ENCODE measurements at places on chromosomes 2 and 18.

- DNase-seq: no peak
These were observed 20.4 kb downstream of the GPC1 start for GRCh38 chr2:240455647-240456446.

- DNase-seq: no peak
These were observed 15.9 kb upstream of the RNF152 start for GRCh38 chr18:61908661-61909060.

DNA sequence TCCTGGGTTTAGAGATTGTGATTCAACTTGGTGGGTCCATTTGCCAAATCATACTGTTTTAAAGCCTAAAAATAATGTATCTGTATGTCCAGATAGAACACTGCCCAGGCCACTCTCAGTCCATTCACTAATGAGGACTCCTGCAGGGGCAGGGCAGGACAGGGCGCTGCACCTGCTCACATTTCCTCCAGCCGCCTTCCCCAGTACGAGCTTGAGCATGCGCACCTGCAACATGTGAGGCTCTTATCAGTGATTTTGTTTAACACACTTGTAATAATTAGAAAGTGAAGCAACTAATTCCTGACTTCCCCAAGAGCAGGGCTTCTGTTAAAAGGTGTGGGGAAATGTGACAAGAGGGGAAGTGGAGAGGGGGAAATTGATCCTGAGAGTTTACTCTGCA lies 89.7 kb downstream of the AFF3 start:
- no peak for DNase-seq

DNA sequence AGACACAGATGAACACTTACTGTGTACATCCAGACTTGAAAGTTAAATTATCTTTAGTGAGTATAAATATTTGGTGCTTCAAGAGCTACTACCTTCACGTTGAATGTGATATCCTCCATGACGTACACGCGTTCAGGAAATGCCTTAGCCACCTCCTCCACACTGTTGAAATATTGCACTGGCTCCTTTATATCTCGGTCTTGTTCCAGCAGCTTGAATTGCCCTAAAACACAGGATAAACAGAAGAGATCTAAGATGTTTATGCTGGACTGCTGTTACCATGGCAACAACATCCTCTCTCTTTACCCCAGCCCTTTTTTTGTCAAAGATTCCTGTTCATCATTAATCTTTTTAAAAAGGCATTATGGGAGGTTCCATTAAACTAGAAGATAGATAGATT lies 120.3 kb downstream of the MEP1B start:
- no peak for DNase-seq

- DNase-seq: no peak
These were observed 20.3 kb downstream of the ITPRID2 start for GRCh38 chr2:181911830-181912229.

GRCh38 chr2:55901941-55902340 lies 21.6 kb downstream of the EFEMP1 start:
- DNase-seq: no peak

DNA sequence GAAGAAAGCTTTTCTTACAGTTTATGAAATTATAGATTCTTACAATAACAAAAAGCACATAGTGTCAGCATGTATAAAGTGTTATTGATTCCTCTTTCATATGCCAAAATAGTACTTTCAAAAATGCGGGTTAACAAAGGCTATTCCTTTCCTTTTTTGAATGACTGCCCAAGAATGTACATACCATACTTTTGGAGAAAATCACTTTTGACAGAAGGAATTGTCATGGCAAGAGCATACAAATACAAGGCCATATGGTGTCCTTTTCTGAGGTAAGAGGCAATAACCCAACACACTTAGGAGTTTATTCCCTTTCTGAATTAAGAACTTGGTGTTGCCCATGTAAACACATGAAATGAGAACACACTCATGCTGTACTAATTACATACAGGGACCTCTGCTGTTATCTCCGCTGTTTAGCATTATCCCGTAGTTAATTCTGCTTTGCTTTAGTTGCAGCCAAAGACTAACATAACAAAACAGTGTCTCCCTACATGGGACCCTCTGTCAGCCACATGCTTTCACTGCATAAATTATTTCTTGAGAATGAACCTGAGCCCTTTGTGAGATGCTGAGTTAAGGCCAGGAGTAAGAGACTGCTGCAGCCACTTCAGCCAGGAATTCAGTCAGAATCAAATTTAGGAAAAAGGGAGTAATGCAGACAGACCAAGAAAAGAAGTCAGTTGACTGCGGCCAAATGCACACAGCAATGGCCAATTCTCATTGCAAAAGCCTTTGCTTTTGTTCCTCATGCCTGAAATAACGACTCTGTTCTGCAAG lies 67.0 kb downstream of the CDH2 start:
- DNase-seq: no peak

GRCh38 chr2:54855434-54855833 lies 132.0 kb downstream of the EML6 start:
- no peak for DNase-seq

DNA sequence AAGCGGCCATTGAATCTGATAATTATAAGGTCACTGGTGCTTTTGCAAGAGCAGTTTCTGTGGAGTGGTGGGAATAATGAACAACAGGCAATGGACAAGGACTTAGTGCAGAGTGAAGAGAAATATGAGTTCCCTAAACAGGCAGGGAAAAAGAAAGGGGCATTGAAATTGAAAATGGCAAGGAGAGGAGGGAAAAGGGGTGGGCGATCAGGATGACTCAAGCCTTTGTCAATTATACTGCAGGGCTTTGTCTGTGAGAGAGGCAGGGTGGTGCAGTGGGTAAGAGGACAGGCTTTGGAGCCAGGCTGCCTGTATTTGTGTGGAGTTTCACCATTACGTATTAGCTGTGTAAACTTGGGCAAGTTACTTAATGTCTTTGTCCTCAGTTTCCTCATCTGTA lies 29.5 kb upstream of the PAIP2B start:
- DNase-seq: no peak

GRCh38 chr2:105954891-105955290 lies 210.2 kb downstream of the NCK2 start:
- DNase-seq: no peak

DNA sequence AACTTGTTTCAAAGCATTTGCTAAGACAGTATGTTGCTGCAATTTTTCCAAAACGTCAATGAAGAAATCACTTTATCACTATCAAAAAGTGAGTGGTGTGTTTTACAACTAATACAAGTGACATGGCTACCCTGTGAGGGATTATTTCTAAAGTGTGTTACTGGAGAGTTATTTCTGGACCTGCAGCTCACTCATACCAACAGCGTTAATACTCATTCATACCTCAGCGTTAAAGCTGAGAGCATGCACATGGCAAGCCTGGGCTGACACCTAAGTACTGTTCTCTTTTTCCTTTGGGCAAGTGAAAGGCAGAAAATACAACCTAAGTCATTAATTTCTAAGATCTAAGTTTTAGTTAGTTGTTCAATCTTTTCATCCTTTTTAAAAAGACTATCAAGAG lies 13.0 kb upstream of the MRPL19 start:
- no peak for DNase-seq

GRCh38 chr18:54690198-54690597 lies 99.2 kb downstream of the DYNAP start:
- DNase-seq: no peak

GRCh38 chr2:129296806-129297205 lies 682.7 kb upstream of the RAB6C start:
- DNase-seq: no peak

DNA sequence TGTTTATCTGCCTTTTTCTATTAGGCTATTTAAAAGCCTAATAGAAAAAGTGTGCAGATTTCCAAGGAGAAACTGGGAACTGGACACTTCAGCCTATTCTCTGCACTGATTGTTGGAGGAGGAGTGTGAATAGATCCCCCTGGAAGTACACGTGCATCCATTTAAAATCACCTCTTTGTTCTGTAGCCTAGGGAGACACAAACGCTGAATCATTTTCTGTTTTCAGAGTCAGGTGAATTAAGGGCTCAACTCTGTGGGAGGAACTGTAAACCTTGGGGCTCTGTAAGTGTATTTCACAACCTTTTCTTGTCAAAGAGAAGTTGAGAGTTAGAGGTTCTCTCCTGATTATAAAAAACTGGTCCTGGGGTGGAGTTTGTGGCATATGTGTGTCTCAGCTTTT lies 159.7 kb downstream of the SPAG16 start:
- no peak for DNase-seq

GRCh38 chr2:119315241-119315925 lies 51.3 kb downstream of the C2orf76 start:
- DNase-seq: no peak

DNA sequence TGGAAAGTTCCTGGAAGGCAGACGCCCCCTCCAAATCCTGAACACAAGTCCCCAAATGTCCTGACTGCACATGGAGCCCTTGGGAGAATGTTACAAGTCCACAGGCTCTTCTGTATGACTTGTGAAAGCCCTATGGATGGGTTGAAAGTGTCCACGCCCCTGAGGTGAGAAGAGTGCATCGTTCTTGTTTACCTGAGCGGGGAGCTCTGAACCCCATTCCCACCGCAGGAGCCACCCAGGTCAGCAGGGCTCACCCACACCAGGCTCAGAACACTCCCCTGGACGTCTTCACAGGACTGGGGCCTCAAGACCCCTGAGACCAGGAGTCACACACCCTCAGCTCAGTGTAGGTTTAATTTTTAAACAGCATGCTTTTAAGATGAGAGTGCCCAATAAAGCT lies 84.2 kb upstream of the TMEM18 start:
- no peak for DNase-seq

GRCh38 chr2:214450118-214450894 lies 39.5 kb downstream of the VWC2L start:
- no peak for DNase-seq

All from HCT116 (cell line).